Activated T-helper 17 cell treated with anti-CD3 and anti-CD28 coated beads, Interleukin-2, amount 50 U/mL, for 72 hours (primary cell): ENCODE measurements at places on chromosomes 2 and 18. TPM values are rescaled to one million over a fixed set of nuclear protein-coding genes. Genes with fewer than 3 reads are reported as not detected.

GRCh38 chr2:50575232-50575631 lies 456.7 kb downstream of the NRXN1 start:
- ATAC-seq, result no peak

DNA sequence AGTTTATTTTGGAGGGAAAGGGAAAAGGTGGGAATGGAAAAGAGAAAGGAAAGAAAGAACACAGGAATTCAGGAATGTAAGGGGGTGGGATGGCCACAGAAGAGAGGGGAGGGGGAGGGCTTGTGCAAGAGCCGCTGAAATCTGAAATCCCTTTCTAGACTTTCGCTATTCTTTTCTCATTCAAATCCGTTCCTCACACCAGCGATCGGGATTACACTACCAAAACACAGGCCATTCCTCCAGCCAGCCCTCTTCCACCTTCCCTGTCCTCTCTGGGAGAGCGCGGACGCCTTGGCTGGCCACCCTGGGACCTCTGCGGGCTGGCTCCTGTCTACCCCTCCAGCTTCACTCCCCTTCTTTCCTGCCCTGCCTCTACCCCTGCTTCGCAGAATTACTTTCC lies 102.3 kb downstream of the CDCA7 start:
- no peak for ATAC-seq

- ATAC-seq, result no peak
Observed at GRCh38 chr2:216161967-216162366, 52.8 kb downstream of the XRCC5 start.

GRCh38 chr2:224417947-224418346 lies 16.0 kb upstream of the FAM124B start:
- no peak for ATAC-seq

- ATAC-seq, result no peak
Observed at GRCh38 chr2:175063741-175064140, 58.6 kb upstream of the CHN1 start.

- ATAC-seq, result no peak
Observed at GRCh38 chr2:128442053-128442751, 123.5 kb upstream of the HS6ST1 start.

DNA sequence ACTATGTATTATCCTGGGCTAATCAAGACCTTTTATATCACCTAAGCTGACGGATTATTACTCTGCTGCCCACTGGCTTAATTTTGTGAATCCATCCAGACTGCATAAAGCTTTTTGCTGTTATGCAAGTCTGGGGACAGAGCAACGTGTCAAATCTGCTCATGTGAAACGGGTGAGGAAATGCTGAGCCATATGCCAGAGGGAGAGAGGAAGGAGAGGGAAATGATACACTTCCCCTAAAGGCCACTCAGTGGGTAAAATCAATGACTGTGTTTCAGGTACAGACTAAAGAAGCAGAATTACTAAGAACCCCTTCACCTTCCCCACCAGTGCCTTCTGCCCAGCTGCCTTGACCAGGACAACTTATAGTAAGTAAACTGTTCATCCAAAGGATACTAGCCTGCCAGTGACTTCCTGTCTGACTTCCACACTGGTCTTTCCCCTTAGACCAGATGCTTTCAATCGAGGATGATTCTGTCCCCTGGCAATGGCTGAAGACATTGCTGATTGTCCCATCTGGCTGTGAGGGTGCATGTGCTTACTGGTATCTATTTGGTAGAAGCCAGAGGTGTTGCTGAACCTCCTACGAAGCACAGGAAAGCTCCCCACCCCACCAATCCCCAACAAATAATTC lies 43.0 kb downstream of the STAT1 start:
- peak; percentile 47 for ATAC-seq

DNA sequence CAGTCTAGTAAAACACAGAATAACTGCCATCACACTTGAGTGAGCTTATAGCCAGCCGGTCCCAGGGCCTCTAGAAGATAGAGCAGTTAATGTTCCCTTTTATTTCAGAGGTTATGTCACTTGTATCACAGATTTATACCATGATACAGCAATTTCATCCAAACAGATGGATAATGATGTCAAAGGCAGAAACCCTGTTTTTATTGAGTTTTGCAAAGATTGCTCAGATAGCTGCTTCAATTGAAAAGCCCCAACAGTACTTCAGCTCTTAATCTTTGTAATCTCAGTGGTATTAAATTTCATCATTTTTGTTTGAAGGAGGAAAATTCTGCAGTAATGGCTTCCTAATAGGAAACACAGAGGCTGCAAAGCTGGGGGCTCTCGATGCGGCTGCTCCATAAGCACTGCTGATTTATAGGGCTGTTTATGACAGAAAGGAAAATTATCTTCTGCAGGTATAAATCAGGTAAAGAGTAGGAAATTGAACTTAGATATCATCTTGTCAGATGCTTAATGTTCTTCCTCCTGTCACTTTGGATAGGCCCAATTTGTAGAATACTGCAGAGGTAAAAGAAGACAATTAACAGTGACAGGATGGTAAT lies 112.3 kb downstream of the LNPK start:
- ATAC-seq, result no peak

DNA sequence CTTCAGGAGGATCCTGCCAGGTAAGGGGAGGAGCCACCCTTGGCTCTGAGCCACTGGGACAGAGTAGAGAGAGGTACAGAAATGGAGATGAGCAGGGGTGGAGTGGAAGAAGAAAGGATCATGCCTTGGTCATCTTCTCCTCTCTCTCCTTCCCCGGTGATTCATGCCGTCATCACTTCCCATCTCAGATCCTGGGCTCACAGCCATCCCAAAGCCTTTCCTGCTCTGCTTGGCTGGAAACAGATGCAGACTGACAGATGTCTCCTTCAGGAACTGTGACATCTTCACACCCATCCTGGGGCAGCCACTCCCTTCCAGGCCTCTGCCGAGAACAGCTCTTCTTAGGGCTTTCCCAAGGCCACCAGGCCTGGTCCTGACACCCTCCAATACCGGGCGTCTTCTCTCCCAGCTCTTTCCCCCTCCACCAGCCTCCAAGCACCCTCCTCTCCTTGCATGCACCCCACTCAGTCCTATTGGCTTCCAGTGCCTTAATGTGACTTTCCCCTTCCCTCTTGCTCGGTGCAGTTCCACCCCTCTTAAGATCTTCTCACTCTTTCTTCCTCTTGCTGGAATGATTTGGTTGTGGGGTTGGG lies 58.3 kb upstream of the TNP1 start:
- no peak for ATAC-seq

GRCh38 chr2:50515638-50516037 lies 516.3 kb downstream of the NRXN1 start:
- no peak for ATAC-seq

DNA sequence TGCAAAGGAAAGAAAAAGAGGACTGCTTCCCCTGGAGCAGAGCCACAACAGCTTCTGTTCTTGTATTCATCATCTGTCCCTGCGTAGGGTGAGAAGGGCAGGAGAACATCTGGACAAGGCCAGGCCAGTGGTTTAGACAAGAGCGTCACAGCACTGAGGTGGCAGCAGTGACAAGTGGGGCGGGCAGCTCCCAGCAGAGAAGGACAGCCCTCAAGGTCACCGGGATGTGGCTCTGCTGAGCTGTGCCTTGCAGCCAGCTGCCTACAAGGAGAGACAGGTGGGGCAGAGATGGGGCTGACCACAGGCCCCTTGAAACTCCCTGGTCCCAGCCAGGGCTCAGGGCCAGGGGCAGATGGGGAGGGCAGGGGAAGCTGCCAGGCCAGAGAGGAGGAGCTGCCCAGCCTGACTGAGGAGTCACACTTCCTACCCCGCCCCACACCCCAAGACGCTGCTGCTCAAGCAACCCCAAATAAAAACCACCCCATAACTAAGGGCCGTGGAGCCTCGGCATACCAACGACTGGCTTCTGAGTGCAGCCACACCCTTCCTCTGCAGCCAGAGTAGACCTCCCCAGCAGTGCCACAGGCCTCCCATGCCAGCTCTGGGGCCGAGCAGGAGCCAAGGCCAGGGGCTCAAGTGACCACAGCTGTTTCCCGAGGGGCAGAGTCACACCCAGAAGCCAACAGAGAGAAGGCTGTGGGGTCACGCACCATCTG lies 5.4 kb downstream of the RAB11FIP5 start:
- peak; percentile 46 for ATAC-seq

GRCh38 chr18:79221136-79221535 lies 151.9 kb downstream of the ATP9B start:
- ATAC-seq, result no peak

GRCh38 chr18:45825258-45826044 lies at the start of gene SIGLEC15:
SIGLEC15 (plus strand) TSS chr18:45825675; CDS start chr18:45825729, 54 bp downstream.
- ATAC-seq, result no peak

DNA sequence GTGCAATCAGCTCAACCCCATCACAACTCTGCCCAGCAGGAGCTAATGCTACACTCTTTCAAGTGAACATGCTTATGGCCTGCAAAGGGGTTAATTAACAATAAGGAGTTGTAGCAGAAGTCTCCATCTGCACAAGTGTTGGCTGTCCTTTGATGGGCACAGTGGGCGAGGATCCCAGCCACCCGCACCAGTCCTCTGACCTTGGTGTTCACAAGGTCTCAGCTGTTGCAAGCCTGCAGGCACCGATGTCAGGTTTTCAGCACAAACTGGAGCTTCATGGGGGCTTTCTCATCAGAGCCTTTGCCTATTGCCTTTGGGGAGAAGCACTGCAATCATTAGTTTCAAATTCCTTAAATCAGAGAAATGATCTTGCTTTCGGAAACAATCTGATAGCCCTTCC lies 60.9 kb upstream of the TMEM178A start:
- no peak for ATAC-seq

DNA sequence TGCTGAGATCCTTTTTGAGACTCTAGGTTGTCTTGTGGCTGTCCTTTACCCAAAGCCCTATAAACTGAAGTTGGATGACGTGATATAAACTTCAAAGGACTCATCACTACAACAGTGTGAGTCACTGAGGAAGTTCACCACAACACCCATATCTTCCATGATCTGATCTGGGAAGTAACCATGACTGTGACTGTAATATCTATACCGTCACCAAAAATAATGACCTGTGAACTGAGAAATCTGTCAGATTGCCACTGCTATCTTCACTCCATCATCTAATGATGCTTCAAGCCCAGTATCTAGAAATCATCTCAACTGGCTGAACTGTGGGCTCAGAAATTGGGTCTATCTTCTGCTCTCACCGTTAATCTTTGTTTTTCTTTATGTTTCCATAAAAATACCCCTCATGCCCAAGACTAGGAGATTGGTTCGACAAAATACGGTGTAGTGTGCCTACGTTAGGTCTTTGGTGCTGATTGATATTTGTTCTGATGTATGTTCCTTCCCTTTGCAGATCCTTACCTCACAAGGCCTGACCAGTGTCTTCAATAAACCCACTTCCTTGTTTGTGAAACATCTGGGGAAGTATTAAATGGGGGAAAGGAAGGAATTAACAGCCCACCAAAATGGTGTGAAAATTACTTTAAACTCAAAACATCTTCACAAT lies 78.2 kb downstream of the MYL12B start:
- peak; percentile 98 for ATAC-seq

- peak; percentile 62 for ATAC-seq
Observed at GRCh38 chr2:46481198-46482193, 2.1 kb downstream of the TMEM247 start.

- ATAC-seq, result no peak
Observed at GRCh38 chr2:177891533-177891932, 181.0 kb downstream of the PDE11A start.

DNA sequence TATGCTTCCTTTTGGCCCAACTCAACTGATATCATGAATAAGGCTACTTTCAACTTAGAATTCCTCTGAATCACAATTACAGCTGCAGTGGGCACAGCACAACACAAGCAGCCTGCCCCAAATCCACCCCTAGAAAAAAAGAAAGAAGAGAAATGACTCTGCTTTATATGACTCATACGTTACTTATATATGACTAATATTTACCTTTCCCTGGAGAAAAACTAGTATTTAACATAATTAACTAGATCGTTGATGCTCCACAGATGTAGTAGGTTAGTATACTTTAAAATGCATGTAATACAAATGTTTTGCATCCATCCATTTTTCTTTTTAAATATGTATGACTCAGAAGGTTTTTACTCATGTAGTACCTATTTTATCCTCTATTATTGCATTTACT lies 133.3 kb upstream of the UNC80 start:
- peak; percentile 72 for ATAC-seq

DNA sequence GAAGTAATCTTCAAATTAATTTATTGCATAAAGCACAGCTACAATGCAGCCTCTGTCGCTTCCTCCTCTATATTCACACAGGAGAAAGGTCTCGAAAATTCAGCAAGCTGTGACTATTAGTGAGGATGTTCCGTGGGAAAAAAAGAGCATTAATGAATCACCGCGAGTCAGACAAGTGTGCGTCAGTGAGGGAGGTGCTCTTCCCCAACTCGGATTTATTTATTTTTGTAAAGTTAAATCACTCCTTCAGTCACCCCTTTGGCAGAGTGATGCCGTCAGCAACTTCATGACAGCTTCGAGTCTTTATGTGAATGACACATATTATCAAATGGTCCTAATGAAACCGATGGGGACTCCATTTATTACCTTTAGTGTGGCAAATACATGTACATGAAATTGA lies 648.9 kb upstream of the SALL3 start:
- no peak for ATAC-seq

DNA sequence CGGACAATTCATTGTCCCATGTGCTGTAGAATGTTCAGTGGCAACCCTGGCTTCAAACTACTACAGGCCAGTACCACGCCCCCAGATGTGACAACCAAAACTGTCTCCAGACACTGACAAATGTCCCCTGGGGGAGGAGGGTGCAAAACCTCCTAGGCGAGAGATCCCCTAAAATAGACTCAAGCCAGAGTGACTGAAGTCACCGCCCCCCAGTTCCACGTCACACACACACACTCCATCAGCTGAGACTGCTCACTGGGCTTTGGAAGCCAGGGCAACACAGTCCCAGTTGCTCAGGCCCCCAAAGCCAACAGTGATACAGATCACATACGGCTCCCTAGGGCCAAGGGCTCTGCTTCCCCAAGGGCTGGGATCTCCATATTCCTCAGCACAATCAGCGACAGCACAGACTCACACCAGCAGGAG lies 19.1 kb downstream of the HDAC4 start:
- peak; percentile 43 for ATAC-seq

DNA sequence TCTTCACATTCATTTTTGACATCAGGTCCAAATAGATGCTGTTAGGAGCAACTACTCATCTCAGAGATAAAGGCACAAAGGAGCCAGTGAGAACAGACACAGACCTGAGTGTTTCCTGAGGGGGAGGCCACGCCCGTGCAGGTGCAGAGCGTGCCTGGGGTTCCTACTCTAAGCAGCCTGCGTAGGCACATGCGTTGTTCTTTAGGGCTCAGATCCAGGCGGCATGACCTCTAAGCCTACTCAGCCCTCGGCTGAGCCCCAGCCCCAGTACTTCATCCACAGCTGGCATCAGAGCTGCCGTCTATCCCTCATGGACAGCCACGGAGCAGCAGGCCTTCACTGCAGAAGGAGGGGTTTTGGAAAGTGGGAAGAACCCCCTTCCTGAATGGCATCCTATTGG lies 54.9 kb upstream of the PXDN start:
- ATAC-seq, result no peak

The SH2D6 gene
- 0.66 TPM for total RNA-seq

The MAB21L4 gene
- not detected for total RNA-seq

The PDE1A gene
- total RNA-seq, result not detected

The PLB1 gene
- total RNA-seq, result 0.61 TPM

The NAGK gene
- total RNA-seq, result 44.1 TPM

The LOXHD1 gene
- total RNA-seq, result not detected

The ABI2 gene
- total RNA-seq, result 38.6 TPM

The C2orf78 gene
- total RNA-seq, result 0.08 TPM

The ZCCHC2 gene
- total RNA-seq, result 45.4 TPM
